ENCODE measurements at places on chromosomes 3 and 15.

- peak; percentile 11 for DNase-seq
These were observed 848 bp downstream of the SYNM start for GRCh38 chr15:99105514-99106341.

GRCh38 chr3:132723024-132723950 lies 1.1 kb upstream of the NPHP3 start:
- peak; percentile 61 for DNase-seq

DNA sequence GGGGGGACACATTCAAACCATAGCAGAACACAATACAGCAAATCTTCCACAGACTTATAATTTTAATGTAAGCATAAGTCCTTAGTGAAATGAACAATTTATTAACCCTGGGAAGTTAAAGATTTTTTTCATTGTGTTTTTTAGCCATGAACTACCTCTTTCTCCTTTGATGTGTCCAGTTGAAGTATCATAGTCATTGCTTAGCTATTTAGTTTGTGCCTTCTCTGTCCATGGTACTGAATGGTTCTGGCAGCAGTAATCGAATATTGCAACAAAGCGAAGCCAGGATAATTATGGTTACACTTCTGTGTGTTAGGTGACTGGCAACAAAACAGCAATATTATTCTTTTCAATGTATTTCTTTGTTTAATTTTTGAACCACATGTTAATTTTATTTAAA lies 403.0 kb upstream of the ONECUT1 start:
- peak; percentile 21 for DNase-seq

- no peak for DNase-seq
These were observed at the start of gene CSPG5 for GRCh38 chr3:47578691-47579632. Gene CSPG5, minus strand, starts transcription at chr3:47578865. Its CDS starts 172 bp downstream, at chr3:47578693.

GRCh38 chr15:65579762-65580161 lies 31.2 kb downstream of the INTS14 start:
- DNase-seq = no peak
